CD4-positive, alpha-beta T cell treated with Interleukin-17A for 1 hour (primary cell): ENCODE measurements at places on chromosomes 3 and 15.

GRCh38 chr3:25355998-25356397 is 72.1 kb upstream of the RARB start:
- no peak for DNase-seq

GRCh38 chr3:114025451-114025850 is 30.9 kb downstream of the CCDC191 start:
- DNase-seq, result no peak

- DNase-seq, result no peak
These were observed 2.6 kb downstream of the SLITRK3 start for GRCh38 chr3:165193366-165194254.

DNA sequence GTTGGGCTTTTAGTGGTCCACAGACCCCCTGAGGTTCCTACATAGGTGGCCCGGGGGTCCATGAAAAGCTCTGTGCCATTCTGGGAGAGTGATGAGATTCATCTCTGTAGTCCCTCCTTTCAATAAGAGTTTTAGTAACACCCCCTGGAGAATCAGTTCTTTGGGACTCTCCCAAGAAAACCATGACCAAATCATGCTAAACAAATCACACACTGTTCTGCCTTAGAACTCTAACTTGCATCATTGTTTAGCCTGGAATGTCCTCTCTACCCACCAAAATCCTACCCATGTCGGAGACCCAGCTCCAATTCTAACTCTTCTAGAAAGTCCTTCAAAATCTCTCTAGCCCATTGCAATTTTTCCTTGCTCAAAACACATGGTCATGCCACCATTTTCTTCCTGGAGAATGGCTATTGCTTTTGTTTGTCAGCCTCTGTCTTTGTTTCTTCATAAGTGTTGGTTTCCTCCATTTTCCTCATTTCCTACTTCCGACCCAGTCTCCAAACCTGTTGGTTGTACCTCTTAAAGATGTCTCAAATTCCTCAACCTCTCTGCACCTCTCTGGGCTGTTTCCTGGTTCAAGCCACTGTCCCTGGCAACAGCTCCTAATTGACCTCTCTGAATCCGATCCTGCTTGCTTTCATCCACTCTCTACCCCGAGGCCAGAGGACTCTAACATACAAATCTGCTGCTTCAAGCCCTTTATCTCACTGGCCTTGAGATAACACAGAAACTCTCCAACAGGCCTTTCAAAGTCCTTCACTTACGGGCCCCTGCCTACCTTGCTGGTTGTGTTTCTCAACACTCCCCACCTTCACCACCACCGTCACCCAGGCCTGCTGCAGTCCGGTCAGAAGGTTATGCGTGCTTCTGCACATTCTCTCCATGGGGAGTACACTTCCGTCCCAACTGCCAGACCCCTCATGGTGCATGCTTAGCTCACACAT is 23.7 kb downstream of the CYP19A1 start:
- DNase-seq, result no peak

DNA sequence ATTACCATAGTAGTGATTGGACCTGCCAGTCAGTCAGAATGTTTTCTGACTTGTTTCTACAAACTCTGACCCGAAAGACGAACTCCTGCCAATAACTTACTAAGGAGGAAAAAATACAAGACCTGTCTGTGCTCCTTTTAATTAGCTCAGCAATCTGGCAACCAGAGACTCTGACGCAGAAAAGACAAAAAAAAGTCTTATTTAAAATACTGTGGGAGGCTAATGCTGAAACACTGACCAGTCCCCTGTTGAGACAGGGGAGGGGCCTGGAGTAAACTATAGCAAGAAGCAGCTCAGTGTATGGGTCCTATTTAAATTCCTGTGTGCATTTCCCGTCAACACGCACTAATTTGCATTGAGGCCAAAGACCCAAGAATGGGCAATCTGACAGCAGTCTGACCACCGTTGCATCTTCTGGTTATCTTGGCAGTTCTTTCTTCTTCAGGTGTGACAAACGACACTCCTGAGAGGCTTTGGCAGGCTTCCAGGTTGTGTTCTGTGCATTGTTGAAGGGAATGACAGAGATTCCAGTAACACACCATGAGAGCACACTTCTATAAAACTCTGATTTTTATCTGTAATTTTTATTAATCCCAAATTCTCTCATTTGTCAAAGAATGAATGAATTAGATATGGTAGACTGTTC is 1114.3 kb downstream of the IGSF11 start:
- DNase-seq, result no peak

DNA sequence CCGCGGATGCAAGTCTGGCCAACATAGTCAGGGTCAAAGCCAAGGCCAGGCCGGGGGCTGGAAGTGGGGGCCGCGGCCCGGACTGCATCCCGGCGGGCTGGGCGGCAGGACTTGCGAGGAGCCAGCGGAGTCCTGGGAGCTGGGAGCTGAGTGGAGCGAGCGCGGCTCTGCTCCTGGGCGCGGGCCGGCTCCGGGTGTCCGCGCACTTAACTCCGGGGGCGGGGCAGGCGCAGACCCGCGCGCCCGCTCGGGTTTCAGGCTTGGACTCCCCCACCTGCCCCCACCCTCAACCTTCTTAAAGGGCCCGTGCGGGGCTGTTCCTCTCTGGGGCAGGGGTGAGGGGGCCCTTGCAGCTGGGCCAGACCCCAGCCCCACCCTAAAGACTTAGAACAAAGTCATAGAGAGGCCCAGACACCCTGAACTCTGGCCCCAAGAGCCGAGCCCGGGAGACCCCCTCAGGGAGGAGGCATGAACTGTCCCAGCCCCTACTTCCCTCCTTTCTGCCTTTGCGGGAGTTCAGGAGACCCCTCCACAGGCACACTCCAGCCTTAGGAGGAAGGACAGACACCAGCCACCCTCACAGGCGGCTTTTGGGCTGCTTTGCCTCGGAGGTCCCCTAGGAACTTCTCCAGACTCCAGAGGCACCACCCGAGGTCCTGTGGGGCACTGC is at the start of gene CSPG4:
Gene CSPG4 (minus strand): TSS at position 181 of the 670 bp plus-strand sequence. CDS start 93 bp downstream, at position 88.
- DNase-seq, result no peak

DNA sequence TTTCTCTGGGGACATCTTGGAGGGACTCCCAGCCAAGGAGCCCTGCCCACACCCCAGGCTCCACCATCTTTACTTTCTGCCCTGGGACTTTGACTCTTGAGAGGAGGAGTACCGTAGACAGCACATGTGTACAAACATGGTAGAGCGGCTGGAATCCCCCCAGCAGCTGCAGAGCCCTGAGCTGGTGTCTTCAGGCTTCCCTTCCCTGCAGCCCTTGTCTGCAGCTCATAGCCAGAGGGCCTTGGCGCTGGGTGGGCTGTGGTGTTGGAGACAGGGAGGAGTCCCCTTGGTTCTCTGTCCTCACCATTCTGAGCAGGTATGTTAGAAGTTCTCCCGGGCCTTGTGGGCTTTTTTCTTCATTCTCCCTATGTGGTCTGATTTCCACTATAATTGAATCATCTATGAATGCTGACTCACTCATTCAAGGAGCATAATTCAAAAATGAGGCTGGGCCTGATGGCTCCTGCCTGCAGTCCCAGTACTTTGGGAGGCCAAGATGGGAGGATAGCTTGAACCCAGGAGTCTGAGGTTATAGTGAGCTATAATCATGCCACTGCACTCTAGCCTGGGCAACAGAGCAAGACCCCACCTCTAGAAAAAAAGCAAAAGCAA is 97.8 kb upstream of the MEF2A start:
- DNase-seq, result no peak

DNA sequence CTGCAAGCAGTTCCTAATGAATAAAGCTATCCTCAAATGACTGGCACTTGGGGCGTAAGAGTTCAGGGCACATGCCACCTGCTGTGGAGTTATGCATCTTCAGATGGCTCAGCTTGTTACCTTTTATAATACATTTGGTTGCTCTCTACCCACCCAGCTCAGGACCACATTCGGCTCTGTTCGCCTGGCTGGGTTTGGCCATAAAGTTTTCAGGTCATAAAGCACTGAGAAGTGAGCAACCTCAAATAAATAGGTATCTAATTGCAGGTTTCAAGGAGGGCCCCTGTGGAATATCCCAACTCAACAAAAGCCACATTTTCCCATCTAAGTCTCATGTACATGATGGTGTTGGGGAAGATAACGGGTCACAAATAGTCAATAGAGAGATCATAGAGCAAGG is 727.3 kb downstream of the GRM7 start:
- DNase-seq, result no peak

GRCh38 chr3:182671942-182672341 is 121.4 kb upstream of the ATP11B start:
- DNase-seq, result no peak

GRCh38 chr3:158110658-158111018 is 749 bp downstream of the RSRC1 start:
- DNase-seq, result no peak

- no peak for DNase-seq
These were observed 952.6 kb downstream of the AGBL1 start for GRCh38 chr15:87032295-87032694.

- no peak for DNase-seq
These were observed 149.4 kb downstream of the LRRK1 start for GRCh38 chr15:101068523-101068960.

DNA sequence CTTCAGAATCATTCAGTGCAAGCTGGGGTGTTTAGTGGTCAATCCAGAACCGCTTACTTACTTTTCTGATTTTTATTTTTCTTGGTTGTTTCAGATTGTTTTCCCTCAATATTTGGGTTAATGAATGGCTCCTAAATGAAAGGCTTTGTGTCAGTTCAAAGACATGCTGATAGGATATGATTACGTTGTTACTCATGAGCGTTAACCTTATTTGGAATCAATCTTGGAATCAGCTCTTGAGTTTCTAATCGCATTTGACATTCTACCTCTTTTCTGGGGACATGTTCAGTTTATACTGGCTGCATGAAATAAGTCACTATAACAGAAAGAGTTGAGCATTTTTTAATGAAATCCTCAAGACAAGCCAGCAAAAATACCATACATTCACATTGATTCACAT is 50.2 kb downstream of the ATP11B start:
- DNase-seq, result no peak

DNA sequence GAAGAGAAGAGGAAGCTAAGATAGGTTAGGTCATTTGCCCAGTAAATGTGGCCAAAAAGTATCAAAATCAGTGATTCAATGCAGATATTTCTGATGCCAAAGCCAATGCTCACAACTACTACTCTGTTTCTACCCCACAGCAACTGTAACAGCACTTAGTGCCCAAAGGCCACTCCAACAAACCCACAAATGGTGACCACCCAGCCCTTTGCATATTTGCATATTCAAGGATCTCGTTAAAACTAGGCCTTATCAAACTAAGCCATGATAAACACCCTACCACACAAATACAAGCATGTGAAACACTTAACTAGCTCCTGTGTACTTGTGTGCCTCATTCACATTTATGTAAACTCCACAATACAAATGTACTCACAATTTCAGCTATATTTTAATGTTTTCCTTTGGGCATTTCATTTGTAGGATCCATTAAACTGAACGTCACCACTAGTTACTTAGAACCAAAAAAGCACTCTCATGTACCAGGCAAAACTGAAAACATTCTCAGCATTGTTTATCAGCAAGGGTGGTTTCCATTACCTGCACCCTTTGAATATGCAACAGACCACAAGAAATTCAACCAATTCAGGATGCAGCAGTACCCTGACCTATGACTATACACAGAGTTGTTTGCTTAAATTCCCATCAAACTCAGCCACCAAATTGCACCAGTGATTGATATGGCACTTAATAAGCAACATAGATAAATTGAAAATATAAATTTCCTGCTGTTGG is 111.2 kb upstream of the STT3B start:
- peak; percentile 28 for DNase-seq

DNA sequence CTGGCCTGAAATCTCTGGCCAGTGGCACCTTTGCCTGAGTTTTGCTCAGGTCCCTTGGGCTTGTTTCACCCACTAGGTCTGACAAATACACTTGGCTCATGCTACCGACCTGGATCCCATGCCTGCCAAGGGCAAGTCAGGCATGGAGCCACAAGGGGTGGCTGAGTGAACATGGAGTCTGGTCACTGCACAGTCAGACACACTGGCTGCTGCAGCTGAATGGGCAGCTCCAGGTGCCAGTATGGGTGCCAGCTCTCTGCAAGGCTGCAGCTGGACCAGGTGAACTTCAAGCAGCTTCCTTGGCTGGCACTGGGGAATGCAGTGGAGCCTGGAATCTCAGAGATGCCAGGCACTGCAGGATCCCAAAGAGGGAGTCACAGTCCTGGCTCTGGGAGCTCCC is 170.3 kb downstream of the NECTIN3 start:
- no peak for DNase-seq

- no peak for DNase-seq
These were observed 27.7 kb downstream of the FAH start for GRCh38 chr15:80180468-80180867.

DNA sequence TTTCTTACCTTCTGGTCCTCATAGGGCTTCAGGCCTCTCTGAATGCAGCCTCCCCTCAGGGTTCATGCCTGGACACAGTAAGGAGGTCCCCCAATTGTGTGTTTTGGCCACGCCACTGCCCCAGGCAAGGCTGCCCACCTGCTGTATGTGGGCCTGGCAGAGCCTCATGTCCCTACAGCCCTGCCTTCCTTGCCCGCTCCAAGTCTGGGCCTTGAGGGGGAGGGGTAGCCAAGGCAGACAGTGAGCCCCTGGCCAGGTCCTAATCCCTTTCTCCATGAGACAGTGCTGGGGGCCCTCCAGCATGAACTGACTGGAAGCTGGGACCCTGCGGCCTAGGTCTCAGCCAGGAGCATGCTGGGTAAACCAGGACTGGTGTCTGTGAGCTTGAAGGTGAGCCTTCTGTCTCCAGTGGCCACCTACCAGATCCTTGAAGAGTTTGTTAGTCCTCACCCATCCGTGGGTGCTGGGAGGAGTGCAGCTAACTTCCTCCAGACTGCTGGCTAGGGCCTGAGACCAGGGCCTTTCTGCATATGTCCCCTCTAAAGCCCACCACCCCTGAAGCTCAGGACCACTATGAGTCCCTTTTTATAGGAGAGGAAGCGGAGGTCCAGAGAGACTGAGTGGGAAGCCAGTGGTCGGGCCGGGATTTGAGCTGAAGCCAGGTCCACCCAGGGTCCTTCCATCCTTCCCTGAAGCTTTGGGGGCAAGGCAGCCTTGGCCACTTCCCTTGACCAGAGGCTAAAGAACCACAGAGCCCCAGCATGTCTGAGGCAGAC is 8.7 kb downstream of the ZBTB47 start:
- no peak for DNase-seq

GRCh38 chr15:34373951-34374350 is 7.0 kb upstream of the LPCAT4 start:
- no peak for DNase-seq

GRCh38 chr15:64024172-64025050 is 21.9 kb downstream of the DAPK2 start:
- no peak for DNase-seq

GRCh38 chr15:96049323-96049722 is 281.2 kb upstream of the NR2F2 start:
- no peak for DNase-seq

DNA sequence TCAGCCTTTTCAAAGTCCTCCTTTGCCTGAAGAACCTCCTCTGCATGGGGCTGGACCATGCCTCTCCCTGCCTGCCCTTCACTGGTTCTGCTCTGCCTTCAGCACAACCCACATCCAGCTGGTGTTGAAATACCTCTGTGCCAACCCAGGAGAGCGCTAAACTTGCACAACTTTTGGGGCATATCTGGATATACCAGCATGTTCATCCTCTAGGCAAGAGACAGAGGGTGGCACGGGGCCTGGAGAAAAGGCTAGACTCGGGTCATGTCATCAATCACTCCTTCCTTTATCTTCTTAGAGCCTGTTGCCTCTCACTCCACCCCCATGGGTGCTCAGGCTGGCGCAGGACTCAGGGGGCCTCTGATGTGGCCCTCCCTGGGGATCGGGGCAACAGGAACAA is 4.8 kb downstream of the SEMA4B start:
- no peak for DNase-seq
